ENCODE measurements at places on chromosomes 11 and 22.

GRCh38 chr11:40338739-40339138, 1120.7 kb downstream of the LRRC4C start:
- no peak for DNase-seq

GRCh38 chr11:31414338-31414737, 44.7 kb downstream of the DNAJC24 start:
- no peak for DNase-seq

GRCh38 chr11:119380827-119381180, 686 bp downstream of the USP2 start:
- DNase-seq, result no peak

DNA sequence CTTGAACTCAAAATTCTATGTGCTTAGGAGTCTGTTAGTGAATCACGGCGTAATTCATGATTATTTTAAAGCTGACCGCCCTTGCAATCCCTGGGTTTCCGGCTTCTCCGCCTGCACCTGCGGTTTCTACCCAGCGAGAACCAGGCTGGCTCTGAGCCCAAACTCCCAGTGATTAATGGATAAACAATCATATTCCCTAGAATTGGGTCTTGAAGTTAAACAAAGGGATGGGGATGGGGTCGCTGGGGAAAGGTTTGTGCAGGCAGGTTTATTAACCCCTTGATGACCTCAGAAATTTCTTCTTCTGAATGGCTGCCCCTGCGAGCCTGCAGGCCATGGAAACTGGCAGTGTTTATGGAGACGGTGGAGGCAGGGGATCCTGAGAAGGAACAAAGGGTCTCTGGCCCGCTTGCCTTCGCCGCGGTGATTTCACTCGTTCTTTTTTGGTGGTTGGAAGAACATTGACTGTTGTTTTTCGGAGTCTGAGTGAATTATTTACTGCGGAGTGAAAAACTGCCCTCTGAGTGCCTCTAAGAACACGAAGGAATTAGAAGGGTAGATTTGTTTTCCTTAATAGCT, 1000.3 kb downstream of the BRD1 start:
- no peak for DNase-seq

DNA sequence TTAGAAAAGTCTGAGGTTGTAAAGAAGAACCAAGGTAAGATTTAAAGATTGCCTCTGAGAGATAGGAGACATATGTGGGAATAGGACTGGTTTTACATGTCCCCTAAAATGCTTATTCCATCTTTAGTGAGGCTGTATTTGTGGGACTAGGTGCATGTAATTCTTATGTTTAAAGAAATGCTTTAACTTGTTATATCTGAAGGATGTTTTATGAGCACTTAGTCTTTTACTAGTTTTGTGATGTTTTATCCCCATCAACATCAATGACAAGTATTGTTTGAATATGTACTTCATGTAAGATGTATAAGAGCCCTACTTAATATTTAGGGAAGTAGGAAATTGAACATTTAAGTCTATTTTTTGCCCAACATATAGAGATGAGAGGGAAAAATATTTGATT, 24.7 kb downstream of the GRAMD1B start:
- DNase-seq, result no peak

GRCh38 chr11:99952816-99953215, 734.3 kb upstream of the ARHGAP42 start:
- DNase-seq, result no peak

DNA sequence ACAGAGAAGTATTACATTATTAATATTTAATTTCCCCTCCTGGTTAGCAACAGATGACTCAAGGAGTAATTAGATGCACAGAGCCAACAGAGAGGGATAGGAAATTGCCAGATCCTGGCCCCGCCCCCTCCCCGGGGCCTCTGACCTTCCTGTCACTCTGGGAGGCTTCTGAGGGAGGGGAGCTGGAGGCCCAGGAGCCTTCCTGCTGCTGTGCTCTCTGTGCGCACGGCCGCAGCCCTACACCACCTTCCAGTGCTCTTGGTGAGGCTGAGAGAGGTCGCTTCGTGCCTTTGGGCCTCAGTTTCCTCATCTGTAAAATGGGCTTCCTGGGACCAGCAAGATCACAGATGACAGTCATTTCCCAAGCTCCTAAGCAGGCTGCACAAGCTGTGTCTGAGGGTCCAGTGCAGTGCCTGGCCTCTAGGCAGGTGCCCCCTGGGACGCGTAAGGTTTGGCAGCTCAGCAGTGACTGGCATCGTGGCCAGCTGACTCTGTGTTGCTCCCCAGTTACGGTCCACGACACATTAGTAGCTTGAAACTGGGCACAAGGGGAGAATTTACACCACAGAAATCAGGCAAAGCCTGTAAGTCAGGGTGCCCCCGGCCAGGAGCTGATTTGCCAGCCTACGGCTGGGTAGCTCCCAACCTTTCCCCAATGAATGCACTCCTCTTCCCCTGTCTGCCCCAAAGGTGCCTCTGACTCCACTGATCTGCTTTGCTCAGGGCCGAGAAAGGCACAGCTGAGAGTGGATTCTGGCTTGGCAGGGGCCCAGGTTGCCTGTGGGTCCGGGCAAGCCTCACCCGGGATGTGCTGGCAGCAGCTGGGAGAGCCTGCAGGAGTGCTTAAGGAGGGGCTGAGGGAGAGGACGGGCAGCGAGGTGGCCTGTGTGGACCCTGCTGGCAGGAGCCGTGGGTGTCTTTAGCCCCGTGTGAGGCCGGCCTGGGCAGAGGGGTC, 2.3 kb downstream of the ADORA2A start:
- no peak for DNase-seq

Measured in esophagus squamous epithelium (tissue), 5 donors.